Psoas muscle (tissue), 8 donors: ENCODE measurements at places on chromosomes 12 and 14.

GRCh38 chr14:95313707-95314106, 6.0 kb downstream of the CLMN start:
- peak; percentile 73 for DNase-seq

GRCh38 chr14:84546236-84546635, 983.7 kb upstream of the FLRT2 start:
- no peak for DNase-seq

DNA sequence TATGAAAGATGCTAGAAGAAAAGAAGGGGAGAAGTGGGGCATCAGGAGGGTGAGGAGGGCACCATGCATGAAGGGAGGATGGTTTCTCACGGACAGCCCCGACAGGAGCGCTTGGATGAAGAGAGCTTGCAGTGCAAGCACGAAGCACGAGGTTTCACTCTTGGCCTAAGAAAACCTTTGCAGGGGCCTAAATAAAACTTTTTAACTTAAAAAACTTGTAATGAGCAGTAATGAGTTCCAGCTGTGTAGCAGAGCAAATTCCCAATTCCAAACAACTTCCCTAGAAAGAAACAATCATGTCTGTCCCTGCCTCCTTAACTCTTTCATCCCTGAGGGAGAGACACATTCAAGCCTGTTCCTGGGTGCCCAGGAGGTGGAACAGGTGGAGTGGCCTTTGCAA, 119.5 kb downstream of the PAH start:
- no peak for DNase-seq

GRCh38 chr14:100771121-100771800, 44.6 kb downstream of the DLK1 start:
- DNase-seq: peak; percentile 15

DNA sequence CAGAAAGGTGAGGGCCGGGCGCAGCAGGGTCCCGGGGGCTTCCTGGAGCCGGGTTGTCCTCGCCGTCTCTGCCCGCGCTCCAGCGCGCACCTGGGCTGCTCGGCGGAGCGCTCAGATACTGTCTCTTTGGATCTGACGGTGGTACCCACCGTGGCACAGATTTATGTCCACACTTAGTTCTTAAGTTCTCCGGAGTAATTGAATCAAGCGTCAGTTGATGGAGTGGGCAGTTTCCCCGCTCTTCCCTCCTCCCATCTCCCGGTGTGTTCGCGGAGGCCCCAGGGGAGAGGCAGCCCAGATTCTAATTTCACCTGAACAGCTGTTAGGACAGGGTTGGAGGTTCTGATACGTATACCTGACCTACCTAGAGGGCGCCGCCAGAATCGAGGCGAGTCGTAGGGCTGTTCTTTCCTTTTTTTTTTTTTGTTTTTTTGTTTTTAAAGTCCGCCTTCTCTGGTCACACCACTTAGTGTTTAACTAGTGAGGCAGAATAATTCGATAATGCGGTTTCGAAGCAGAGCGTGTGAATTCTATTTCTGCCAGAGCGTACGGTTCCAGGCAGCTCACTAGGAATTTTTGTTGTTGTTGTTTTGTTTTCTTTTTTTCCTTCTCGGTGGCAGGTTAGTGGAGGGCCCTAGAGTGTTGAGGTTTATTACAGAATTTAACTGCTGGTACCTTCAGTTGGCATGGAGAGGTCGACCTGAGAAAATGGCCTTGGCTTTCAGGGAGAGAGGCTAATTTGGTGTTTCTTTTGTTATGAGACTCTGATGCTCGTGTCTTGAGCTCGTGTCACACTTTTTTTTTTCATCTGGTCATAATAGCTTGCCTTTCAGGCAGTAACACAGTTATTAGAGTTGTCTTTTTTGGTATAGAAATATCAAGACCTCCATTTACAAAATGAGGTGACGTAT, 22.3 kb upstream of the GNS start:
- no peak for DNase-seq

DNA sequence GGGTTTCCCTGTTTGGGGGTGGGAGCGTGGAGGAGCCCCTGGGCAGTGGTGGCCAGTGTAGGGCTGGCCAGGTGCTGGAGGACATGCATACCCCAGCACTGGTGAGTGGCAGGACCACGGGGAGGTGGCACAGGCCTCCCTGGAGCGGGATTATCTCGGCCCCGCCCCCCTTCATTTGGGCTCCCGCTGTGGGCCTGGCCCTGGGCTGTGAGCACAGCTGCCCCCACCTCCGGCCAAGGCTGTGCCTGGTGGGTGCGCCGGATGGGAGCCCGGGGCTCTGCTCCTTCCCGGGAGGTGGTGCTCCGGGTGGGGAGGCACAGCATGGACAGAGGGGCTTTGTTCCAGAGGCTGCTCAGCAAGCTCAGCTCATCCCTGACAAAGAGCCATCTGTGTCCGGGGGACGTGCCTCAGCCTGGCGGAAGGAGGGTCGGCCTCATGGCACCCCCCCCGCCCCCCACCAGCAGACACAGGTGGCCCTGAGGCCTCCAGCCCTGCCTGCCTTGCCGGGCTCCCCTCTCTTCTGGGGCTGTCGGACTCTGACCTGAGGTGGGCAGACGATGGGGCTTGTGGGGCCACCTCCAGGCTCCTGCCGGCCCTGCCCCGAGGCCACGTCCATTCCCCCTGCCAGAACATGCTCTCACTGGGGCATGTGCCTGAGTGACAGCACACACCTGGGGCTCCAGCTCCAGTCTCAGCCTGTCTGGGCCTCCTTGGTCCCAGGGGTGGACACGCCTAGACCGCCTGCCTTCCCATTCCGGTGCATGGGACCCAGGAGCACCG, 8.4 kb downstream of the TEDC1 start:
- peak; percentile 48 for DNase-seq

DNA sequence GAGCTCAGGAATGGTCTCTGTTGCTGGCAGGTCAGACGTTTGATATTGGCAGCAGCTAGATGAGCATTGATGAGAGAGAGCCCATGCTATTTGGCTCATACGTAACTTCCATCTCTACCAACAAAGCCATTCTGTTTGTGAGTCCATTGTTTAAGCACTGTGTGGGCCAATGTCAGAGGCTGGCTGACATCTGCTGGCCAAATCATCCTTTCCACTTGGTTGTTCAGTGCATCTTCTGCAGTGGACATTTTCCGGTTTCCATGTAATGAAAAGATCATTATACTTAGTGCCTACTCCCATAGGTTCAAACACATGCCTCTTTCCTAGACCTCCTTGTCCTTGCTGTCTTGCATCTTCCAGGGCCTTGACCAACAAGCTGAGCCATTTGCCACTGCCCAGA, 59.2 kb downstream of the IFT81 start:
- DNase-seq: no peak
